ENCODE measurements at places on chromosomes 3 and 15.
A peak's percentile ranks its signal among the peaks of the same experiment; 100 is the strongest.

- peak; percentile 88 for DNase-seq
Measured at GRCh38 chr3:146250449-146251382, at the start of gene PLSCR4. Gene PLSCR4, minus strand, starts transcription at chr3:146251105. Its CDS starts 29,034 bp downstream, at chr3:146222071.

DNA sequence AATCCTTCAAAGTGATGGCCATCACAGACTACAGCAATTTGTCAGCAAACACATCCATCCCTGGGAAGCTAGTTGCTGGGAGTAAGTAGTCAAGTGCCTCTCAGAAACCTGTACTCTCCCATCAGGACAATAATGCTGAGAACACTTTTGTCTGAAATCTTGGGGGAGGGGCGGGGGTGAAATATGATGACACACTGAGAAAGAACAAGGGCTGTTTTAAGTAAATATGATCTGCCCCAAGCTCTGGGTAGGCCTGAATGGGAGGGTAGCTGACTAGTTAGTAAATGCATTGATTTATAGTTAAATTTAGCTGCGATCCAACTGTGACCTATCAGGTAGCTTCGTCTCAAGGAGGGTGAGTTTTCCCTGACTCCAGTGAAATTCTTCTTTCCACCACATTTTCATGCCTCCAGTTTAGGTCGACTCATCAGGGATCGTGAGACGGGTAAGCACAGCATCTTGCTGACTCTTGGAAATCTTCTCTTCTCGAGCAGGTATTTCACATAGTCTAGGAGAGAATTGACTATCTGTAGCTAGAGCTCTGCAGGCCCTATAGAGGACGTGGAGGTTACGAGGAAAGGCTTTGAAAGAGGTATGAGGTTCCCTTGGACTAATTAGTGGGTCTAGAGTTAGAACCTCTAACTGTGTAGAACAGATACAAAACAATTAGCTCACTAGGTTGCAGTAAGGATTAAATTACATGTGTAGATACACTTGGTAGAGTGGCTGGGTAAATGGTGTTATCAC lies 213.4 kb upstream of the SLC2A2 start:
- DNase-seq = no peak

DNA sequence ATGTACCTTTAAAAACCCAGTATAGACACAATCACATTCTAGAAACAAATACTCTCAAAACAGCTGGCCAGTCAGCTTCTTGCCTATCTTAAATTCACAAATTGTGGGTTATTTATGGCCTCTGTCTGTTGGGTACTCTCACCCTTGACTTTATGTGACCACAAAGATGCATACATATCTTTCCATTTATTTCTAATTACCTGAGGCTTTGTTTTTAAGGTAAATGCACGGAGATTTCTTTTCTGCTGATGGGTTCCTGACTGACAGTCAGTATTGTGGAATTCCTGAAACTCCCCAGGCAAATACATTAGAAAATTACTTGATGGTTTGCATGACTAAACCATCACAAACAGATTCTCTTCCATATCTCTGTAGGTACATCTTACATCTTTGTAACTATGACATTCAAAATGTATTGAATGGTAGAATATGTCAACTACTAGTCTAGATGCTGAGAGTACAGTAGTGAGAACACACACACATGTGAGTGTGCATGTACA lies 107.7 kb downstream of the EDEM1 start:
- DNase-seq = no peak

DNA sequence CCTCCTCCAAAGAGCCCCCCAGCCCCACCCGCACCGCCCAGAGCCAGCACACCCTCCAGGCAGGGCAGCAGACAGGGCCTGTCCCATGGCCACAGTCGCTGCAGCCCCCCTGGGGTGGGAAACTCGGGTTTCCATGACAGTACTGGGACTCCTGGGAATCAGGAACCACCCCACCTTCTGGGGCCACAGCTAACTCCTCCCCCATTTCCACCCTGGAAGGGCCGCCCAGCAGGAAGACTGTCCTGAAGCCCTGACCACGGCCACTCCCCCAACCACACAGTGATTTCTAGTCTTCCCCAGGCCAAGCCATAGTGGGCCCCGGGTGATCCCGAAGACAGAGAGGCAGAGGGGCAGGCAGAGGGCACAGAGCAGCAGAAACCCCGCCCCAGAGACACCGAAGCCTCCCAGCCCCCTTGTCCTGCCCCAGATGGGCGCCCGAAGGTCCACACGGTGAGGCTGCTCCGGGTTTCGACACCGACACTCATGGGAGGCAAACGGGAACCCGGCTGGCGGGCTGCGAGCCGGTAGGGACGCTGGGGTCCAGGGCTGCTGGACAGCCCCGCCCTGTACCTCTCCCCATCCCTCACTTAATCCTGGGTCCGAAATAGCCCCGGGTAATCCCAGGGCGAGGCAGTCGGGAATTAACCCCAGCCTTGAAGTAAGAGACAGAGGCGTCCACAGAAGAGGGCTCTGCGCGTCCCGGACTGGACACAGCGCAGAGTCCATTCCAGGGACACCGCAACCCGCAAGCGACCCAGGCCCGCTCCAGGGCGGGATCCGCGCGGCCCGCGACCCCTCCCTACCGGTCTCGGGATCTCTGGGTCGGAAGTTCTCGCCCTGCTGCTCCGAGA lies 138.4 kb downstream of the NUP210 start:
- no peak for DNase-seq

- peak; percentile 75 for DNase-seq
Measured at GRCh38 chr3:139427283-139428060, 38.0 kb upstream of the COPB2 start.

DNA sequence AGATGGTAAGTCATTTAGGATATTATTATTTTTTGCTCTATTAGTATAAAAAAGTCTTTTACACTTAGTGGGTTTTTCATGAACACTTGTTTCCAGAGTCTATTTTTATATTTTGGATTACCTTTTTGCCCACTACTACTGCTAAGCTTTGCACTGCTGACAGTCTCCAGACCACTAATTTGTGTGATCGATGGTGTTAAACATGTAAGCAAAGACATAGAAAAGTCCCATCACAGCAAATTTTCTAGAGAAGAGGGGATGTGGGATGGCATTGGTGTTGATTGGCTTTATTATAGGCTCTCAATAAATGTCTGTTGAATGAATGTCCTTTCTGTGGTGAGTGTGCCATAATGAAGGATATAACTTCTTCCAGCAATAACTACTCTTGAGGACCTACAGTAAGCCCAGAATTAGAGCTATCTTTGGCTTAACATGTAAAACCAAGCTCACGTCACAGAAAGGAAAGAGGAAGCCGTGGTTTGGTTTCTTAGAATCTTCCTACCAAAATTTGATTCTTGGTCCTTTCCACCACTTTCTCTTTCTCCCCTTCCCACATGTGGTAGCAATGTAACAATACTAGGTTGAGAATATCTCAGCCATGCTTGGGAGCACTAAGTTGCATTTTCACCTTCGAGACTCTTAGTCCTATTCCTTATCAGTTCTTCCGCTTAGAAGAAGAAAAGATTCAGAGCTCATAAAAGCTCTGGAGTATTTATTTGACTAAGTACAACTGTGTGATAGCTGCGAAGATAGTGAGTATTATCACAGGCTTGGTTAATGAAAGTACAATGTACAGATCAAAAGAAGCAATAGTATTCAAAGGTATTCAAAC lies 90.6 kb upstream of the UMPS start:
- DNase-seq = no peak

- no peak for DNase-seq
Measured at GRCh38 chr15:56734013-56734635, 815 bp upstream of the ZNF280D start.

DNA sequence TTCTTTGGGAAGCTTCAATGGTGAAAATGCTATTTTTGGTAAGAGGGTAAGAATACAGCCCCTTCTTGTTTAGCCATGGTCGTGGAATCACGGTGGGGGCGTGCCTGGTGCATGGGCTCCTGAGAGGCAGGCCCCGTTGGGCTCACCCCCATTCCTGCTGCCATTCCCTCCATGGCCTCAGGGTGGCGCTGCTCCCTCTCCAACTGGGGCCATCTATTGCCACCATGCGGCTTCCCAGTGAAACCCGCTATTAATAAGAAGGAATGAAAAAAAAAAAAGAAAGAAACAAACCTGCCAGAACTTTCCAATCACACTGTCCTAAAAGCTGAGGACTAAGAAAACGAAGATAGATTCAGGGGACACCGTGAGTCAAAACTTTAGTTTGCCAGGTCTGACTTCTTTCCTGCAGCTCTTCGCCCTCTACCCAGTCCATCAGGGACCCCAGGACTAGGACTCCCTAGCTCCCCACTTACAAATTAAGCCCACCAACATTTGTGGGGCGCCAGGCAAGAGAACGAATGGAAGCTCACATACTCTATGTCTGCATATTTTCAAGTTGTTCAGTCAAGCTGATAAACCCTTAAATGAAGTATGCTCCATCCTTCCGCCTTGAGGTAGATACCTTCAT lies 30.6 kb upstream of the ABHD2 start:
- peak; percentile 64 for DNase-seq

DNA sequence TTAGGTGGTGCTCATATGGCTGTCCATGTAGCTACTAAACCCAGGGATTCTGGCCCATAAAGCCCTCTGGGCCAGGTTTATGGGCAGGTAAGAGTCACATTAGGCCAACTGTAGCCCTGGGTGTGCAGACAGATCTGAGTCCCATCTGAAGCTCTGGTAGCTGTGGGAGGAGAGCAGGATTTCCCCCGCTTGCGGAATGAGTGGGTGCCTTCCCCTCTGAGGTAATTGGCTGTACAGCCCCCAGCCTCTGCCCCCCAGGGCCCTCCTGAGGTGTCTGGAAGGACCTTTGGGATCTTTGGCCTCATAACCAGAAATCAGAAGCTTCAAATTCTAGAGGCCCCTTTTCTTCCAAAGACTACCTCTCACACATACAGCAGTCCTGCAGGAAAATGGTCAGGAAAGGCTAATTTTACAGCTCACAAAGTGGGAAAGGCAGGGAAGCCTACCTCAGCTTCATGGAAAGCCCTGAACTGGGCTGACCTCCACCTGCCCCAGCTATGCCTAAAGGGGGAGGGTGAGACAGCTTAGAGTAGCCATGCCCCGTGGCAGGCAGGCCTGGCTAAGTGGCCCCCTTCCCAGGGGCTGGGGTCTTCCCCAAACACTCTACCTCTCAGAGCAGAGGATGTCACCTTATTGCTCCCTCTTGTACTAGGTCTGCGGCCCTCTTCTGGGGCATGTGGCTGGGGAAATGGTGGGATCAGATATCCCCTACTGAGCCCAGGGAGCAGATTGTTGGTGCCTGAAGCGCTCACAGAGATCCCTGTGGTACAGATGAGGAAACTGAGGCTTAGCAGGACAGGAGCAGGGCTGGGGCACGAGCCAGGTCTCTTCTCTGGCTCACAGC lies 16.8 kb downstream of the HEMK1 start:
- no peak for DNase-seq

DNA sequence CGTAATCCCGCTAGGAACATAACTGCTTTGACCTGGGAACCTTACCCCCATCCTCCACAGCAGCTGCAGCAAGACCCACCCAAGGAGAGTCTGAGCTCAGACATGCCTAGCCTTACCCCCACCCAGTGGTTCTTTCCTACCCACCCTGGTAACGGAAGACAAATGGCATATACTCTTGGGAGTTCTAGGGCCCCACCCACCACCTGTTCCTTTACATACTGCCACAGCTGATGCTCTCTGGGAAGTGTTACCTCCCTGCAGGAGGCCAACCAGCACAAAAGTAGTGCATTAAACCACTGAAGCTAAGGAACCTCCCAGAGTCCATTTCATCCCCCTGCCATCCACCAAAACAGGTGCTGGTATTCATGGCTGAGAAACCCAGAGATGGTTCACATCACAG lies 50.6 kb upstream of the AZI2 start:
- no peak for DNase-seq

GRCh38 chr3:70273492-70273891 lies 38.9 kb downstream of the MDFIC2 start:
- DNase-seq = no peak

- no peak for DNase-seq
Measured at GRCh38 chr3:167723872-167724271, 10.8 kb downstream of the PDCD10 start.

GRCh38 chr3:127821394-127821793 lies 921 bp downstream of the MGLL start:
- DNase-seq = no peak

DNA sequence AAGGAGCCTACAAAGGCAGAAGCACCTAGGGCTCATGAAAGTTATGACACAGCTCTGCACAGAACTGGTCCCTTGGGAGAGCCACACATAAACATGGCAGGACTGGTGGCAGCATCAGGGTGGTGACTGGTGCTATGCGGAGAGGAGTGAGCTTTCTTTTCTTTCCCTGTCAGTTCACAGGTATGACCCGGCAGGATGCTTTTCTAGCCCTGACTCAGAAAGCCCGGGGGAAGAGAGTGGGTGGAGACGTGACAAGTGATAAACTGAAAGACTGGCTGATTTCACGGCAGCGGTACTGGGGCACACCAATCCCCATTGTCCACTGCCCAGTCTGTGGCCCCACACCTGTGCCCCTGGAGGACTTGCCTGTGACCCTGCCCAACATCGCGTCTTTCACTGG lies 103.0 kb downstream of the LARS2 start:
- no peak for DNase-seq

GRCh38 chr3:99211309-99211708 lies 309.8 kb upstream of the DCBLD2 start:
- no peak for DNase-seq

DNA sequence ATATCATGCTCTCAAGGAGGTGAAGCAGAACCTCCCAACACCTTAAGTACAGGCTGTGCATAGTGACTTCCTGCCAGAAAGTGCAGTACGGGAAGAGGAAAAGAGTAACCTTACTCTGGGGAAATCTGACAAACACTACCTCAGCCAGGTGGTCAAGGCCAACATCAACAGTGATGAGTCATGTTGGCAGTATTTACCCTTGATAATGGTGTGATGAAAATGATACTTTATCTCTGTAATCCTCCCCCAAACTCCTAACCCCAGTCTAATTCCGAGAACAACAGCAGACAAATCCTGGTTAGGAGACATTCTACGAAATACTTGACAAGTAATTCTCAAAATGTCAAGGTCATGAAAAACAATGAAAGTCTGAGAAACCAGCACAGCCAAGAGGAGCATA lies 26.5 kb downstream of the ANKDD1A start:
- no peak for DNase-seq

- peak; percentile 18 for DNase-seq
Measured at GRCh38 chr15:67521783-67522568, 1.0 kb downstream of the C15orf61 start.

- no peak for DNase-seq
Measured at GRCh38 chr3:145333931-145334330, 827.1 kb downstream of the PLOD2 start.

Data from right lung (tissue), 10 donors.